ENCODE measurements at places on chromosomes 12 and 14.

- DNase-seq: no peak
Observed at GRCh38 chr12:16330560-16330959, 16.9 kb upstream of the MGST1 start.

DNA sequence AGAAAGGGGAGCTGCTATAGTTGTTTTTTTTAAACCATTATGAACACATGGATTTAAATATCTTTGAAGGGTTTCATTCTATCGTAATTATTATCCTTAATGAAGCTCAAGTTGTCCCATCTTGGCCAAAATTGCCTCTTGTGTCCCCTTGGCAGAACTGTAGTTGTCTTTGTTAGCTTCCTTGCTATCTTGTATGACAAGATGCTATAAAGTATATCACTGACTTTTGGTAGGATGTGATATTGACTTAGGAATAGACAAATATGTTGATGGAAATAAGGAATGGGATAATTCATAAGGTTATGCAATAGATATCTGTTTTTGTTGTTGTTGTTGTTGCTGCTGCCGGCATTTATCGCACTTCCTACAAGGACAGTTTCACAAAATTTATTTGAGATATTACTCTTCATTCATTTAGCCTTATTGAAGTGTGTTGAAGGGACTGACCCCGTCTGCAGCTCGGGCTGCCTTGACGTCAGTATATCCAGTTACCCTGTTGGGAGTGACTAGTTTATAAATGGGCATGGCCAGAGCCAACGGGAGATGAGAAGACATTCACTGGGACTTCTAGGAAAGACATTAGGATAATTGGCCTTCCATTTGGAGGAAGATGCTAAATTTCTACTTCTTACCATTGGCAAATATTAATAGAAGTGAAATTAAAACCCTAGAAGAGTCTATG lies 26.1 kb upstream of the APOLD1 start:
- no peak for DNase-seq

DNA sequence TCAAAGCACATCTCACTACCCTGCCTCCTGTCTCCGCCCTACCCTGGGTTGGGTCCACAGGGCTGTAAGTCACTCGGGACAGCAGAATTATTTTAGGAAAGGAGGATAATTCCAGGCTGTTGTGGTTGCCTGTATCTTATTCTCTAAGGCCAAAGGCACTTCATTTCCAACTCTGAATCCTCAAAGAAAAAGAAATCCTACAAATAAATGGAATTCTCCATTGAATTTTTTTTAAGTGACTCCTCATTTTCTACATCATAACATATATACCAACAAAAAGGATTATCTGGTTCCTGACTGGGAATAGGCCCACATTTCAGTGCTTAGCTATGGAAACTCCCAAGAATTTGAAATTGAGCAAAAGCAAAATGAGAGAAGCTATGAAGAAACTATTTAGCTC lies 186.4 kb downstream of the ITPR2 start:
- DNase-seq: no peak

- no peak for DNase-seq
Observed at GRCh38 chr12:94676031-94676641, 25.8 kb upstream of the TMCC3 start.

DNA sequence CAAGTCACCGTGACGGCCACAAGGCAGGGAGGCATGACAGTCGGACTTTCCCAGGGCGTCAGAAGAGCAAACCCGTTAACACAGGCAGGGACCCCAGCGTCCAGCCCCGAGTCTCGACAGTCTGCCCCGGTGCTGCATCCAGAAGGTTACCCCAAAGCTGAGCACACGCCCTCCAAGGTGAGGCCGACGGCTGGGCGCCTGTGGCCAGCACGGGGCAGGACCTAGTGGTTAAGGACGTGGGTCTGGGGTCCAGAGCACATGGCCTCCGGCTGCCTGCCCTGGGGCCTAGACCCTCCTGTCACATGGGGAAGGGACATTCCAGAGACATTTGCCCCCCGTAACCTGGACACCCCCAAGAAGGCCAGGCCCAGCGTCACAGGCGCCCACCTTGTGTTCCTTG lies 29.7 kb upstream of the BTBD6 start:
- no peak for DNase-seq

DNA sequence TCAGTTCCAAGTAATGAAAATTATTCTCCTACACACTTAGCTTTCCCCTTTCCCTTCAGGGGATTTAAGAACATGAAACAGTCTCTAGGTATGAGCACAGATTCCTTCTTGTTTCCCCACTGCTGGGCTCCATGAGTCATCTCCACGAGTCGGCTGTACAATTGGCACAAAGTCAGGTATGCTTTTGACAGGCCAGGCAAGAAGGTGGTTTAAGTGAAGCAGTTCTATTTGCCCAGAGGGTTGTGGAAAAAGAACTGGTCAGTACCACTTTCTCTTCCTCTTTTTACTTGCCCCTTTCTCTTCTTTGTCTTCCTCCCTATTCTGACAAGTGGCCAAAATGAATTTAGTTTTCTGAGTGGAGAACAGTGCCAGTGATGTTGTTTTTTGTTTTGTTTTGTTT lies 16.3 kb downstream of the DYNC1H1 start:
- peak; percentile 88 for DNase-seq

GRCh38 chr12:57456145-57456700 lies 1.1 kb downstream of the INHBE start:
- no peak for DNase-seq

DNA sequence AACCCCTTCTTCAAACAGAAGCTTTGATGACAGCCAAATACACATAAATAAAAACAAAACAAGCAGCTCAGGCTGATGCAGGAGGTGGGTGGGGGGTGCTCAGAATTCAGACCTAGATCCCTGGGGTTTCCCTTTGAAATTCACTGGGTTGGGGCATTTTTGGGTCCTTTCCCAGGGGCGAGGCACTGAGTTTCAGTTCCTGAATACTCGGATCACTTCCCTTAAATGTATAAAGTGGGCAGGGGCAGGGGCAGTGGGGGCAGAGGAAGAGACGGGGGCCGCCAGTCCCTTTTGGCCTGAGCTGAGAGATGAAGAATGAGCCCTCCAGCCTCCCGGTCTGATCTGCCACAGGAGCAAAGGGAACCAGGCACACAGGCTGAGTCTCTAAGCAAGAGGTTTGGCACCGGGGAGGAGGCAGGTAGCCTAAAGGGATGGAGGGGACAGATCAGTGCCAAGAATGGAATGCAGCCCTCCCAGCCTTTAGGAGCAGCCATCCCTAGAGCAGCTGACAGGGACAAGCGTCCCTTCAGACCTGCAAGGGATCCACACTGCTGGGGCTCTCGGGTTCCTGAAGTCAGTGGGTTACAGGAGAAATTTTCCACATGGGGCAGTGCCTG lies 20.3 kb downstream of the KDM2B start:
- DNase-seq: no peak

GRCh38 chr12:92506460-92506859 lies 196.3 kb upstream of the PLEKHG7 start:
- peak; percentile 57 for DNase-seq

DNA sequence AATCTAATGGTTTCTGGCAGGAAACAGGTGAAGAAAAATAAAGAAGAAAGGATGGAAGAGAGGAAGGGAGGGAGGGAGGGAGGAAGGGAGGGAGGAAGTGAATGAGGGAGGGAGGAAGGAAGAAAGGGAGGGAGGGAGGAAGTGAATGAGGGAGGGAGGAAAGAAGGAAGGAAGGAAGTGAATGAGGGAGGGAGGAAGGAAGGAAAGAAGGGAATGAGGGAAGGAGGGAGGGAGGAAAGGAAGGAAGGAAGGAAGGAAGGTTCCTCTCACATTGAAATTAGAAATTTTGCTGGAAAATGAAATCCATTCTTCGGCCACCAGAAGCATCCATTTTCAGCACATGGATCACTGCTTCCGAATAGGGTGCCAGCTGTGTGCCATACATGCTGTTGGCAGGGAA lies 62.2 kb upstream of the PELI2 start:
- DNase-seq: no peak

DNA sequence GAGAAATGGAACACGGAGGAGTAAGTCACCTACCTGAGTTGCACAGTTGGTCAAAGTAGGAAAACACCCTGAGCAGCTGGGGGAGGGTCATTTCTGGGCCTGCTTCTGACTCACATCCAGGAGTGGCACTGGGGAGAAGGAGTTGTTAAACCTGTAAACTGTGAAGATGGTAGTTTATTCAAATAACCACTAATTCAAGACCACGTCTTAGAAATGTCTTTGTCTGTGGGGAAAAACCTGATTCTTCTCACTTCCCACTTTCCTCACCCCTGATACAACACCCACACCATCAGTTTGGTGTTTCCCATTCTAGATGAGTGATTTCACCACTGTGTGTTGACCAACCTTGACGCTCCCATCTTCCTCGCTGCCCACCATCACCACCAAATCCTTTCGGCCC lies 207.1 kb downstream of the ANO4 start:
- no peak for DNase-seq

DNA sequence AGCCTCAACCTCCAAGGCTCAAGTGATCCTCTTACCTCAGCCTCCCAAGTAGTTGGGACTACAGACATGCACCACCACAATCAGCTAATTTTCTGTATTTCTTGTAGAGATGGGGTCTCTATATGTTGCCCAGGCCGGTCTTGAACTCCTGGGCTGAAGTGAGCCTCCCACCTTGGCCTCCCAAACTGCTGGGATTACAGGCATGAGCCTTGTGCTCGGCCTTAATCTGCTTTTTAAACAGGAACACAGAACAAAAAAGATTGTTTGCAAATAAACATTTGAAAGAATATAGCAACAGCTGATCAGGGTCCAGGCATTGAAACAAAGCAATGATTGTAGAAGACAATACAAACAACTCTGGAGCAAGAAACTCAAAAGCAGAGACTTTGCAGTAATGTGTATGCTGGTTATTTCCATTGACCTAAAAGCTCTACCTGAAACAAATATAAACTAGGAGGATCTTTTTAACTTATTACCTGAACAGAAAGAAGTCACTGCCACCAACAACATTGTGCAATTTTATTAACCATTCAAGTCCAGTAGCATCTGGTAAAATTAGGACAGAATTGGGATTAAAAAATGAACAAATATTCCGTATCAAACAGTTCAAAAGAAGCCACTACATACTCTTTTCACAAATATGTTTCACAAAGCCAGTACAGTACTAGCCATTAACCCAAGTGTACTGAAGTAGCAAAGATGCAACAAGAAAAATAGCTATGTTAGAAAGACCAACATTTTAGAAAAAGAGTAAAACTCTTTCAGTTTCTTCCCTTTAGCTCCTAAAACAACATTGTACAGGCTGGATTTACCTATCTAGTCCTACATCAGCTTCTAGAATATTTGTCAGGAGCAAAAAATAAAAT lies 14.2 kb downstream of the AMN1 start:
- no peak for DNase-seq

- no peak for DNase-seq
Observed at GRCh38 chr12:123101526-123101925, 49.4 kb downstream of the PITPNM2 start.

DNA sequence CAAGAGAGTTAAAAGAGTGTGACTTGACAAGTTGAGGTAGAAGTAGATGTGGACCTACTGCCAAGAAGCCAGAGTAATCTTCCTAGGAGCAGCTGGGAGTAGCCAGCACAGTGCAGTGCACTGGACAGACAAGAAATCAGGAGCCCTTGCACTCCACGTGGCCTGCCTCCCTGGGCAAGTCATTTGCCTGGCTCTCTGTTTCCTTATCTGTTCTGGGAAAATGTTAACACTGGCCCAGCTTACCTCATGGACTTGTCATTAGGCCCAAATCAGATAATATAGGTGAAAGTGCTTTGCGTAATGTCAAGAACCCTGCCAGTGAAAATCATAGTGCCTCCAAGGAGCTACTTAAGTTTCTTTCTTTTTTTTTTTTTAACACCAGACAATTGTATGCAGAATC lies 19.2 kb downstream of the SLC7A8 start:
- DNase-seq: no peak

- no peak for DNase-seq
Observed at GRCh38 chr12:98387444-98387843, 127.9 kb upstream of the TMPO start.

DNA sequence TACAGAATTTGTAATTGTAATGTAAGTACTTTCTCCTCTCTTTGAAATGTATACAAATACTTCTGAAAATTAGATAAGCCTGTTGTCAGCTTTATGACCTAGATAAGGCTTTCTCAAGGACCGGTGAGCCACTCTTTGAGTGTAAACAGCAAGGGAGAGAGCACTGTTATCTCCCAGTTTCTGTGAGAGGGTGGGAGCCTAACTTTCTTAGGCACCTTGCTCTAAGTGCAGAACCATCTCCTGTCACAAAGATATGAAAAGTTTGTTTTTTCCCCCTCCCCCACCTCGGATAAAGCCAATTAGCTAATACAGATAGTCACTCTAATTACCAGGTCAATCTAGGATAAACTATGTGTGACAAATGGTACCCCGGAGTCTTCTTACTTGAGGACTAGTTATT lies 35.8 kb downstream of the CAPS2 start:
- DNase-seq: no peak

DNA sequence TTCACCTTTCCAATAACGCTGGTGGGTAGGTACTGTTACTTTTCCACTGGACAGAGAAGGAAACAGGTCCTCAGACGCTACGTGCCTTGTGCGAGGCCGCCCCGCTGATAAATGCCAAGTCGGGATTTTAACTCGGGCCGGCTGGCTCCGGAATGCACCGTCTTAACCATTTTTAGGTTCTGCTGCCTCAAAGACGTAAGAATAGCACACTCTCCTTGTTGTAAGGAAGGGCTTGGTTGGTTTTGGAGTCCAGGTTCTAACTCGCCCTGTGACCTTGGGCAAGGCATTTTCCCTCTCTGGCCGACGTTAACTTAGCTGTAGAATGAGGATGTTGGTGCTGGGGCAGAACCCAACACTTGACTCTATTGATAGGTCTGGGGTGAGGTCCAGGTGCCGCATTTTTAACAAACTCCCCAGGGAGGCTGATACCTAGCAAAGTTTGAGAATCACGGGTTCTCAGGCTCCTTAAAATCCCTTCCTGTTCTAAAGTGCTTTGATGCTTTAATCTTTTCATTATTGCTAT lies 814 bp downstream of the ANKRD13A start:
- DNase-seq: no peak

DNA sequence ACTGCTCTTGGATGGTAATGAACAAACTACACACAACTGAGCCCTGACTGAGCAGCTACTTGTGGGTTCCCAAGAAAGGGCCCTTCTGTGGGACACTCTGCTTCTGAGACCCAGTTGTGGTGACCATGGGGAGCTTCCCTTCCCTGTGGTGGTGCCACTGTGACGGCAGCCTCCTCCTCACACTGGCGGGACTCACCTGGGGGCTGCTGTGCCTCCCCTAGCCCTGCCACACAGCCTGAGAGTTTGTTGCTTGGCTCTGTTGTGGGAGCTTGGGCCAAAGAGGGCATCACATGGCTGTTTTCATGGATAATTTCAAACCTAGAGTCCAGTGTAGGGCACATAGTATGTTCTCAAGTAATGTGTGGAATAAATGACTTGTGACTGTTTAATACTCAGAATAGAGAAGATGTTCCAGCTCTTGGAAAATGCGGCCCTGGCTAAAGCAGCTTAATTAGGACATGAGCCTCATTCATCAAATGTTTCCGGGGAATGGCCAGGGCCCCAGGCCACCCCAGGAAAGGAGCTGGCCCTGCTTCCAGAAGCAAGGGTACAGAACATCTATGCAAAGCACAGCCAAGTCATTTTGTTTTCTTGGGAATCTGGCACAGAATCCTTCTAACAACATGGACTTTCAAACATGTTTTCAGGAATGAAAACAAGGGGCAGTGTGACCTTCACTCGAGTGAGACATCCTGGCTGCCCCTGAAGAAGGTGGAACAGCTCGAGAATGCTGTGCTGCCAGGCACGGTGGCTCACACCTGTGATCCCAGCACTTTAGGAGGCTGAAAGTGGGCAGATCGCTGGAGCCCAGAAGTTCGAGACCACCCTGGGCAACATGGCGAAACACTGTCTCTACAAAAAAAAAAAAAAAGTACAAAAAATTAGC lies 21.2 kb downstream of the ZFYVE21 start:
- DNase-seq: no peak

GRCh38 chr12:92486443-92487137 lies 216.2 kb upstream of the PLEKHG7 start:
- DNase-seq: no peak

Data from COLO829 (cell line).